ENCODE measurements at places on chromosomes 7 and 10.

DNA sequence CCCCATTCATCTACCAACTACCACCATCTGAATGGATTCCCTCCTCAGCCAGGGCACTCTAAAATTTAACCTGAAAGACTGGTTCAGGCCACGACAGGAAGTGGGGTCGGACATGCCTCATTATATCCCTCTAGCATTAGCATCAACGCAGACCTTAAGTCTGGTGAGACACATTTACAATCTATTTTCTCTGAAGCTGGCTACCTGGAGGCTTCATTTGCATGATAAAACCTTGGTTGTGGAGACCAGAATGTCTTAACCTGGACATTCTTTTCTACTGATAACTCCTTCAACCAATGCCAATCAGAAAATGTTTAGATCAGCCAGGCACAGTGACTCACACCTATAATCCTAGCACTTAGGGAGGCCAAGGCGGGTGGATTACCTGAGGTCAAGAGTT is 42.3 kb downstream of the SVOPL start:
- no peak for DNase-seq

- DNase-seq: no peak
Measured at GRCh38 chr7:2950578-2950977, 93.1 kb downstream of the CARD11 start.

DNA sequence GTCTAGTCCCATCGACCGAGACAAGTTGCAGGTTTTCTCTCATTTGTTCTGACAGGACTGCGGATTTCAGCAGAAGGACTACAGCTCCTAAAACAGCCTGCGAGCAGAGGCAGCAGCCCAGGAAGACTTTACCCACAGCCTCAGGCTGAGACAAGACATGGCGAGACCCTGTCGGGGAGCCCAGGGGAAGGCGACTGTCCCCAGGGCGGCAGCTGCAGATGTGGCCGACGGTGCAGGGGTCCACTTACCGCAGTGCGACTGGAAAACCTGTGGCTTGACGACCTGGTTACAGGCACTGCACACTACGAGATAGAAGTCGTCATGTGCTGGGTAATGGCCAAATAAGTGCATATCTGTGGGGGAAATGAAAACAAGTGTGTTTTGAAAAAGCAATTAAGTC is 88.0 kb downstream of the ATXN7L1 start:
- no peak for DNase-seq

DNA sequence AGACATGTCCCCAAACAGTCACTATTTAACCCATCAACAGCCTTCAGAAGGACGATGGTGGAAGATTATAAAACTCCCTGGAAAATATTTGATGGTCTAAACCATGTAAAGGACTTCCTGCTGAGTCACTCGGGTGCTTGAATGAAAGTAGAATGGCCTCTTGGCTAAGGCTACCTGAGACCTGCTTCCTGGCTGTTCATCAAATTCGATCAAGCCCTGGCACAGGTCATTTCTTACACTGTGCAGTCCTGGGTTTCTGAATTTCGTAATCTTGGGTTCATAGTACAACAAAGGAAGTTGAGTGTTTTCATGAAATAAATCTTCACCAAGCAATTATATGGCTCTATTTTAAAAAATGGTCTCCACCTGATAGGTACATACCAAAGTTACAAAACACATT is 260.3 kb upstream of the RNF32 start:
- DNase-seq: no peak

DNA sequence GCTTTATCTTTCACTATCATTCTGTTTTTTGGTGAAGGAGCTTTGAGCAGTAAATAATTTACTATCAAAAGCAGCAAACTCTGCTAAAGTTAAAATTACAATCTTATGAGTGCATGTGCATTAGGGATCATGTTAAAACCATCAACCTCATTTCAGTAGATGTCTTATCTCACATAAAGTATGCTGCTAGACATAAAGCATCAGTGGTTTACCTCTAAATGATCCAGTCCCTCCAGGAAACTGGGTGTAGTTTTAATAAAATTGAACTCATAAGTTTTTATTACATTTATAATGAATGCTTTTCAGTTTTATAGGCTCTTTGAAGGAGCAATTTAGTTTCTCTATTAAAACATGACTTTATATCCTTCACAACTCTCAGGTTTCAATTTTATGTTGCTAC is 108.7 kb downstream of the LRRN3 start:
- DNase-seq: no peak

DNA sequence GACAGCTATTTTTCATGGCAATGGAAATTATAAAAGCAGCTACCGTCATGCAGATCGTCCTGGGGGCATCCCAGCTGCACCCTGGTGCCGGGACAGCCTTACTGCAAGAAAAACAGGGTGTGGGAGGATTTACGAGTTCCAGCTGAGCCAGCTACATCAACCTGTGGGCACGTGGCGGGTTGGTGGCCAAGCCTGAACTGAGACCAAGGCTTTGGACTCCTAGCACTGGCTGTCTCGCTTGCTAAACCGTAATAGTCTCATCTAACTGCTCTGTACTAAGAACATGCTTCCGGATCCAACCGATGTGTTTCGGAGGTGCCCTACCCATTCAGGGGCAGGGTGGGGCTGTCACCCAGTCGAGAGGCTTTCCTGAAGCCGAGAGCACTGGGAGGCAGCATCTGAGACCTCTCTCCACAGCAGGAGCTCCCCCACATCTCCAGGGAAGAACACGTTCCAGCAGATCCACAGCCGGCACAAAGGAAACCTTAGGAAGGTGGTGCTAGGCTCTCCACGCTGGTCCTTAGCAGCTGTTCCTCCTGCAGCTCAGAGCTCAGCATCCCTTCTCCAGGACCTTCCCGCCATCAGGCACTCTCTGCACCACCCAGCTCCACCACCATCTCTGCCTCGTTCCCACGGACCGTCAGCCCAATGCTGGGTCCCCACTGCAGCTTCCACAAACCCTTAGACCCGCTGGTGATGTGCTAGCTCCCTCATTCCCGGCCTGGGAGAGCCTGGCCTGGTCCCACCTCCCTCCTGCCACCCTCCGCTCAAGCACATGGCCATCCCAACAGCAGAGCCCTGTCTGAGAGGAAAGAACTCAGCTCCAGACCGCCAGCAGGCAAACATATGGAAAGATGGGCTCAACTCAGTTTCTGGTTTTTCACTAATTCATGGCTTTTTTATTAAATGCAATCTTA is 158.5 kb downstream of the PTPRN2 start:
- DNase-seq: no peak

DNA sequence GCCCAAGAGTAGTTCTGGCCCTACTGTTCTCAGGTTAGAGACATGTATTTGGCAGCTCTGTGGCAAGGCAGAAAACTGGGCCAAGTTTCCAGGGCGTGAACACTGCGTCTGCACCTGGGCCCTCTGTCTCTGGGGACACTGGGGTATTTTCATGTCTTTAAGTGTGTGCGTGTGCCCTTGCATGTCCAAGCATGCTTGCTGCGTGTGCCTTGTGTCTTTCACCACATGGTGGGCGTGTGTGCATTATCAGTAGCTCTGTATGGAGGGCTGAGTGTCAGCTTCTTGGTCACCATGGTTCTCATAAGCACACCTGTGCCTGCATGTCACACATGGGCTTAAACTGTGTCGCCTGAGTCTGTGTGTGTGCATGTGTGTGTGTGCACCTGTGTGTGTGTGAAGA is 69.3 kb downstream of the HIPK2 start:
- no peak for DNase-seq

- DNase-seq: no peak
Measured at GRCh38 chr7:99033765-99034164, 110.1 kb downstream of the SMURF1 start.

DNA sequence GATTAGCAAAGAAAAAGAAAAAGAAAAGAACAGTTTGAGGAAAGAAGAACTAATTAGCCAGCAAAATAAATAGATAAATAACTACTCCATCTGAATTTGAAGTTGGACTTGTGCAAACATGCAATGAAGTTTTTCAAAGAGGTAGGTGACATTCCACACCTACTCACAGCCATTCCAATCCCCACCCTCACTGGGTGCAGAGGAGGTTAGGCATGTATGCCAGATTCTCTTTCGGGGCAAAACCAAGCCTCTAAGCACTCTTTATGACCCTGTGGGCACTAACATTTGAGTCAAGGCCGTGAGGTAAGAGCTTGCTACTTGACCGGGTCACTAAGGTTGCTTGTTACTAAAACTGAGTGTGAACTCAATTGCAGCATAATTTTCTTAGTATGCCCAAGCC is 108.4 kb upstream of the SEMA3A start:
- no peak for DNase-seq

GRCh38 chr10:3635211-3635671 is 149.8 kb downstream of the KLF6 start:
- no peak for DNase-seq

GRCh38 chr10:16904639-16905061 is 87.4 kb upstream of the RSU1 start:
- DNase-seq: no peak

DNA sequence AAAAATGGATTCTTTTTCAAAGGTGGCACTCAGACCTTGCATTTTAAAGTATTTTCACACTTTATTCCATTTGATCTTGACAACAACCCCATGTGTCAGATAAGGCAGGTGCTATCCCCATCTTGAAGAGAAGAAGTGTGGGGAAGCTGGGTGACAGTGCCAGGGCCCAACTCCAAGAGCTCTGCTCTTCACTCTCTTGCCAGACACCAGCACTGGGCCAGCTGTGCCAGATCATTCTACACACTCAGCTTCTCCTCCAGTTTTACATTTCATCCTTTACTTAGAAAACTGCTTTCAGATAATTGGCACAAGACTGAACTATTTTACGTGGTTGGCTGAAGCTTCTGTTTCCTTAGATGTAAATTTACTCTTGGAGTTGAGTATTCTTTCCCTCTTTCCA is 64.4 kb downstream of the ENO4 start:
- DNase-seq: no peak

GRCh38 chr7:136655414-136655813 is 213.0 kb upstream of the CHRM2 start:
- DNase-seq: no peak

DNA sequence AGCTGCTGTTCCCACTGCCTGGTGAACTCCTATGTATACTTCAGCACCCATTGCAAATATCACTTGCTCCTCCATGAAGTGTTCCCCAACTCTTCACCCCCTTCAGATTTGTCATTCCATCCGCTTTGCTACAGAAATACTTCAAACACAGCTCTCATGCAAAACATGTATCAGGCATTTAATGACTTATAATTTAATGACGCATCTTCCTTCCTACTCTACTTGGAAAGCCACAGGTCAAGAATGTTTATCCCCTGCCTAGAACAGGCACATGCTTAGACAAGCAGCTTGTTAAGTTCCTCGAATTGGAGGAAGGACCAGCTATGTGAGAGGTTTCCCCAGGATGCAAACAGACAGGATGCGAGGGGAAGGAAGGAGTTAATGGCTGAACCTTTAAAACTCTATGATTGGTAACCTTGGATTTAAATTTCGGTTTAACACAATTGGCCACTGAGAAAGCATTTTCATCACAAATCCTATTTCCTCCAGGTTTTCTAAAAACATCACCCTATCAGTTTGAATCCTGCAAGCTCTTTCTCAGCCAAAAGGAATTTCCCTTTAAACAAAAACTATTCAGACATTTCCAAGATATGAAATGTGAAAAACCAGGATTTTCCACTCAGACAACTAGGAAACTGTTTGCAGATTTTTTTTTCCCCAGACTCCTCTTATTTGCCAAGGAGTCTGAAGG is 11.5 kb downstream of the CREB3L2 start:
- no peak for DNase-seq

DNA sequence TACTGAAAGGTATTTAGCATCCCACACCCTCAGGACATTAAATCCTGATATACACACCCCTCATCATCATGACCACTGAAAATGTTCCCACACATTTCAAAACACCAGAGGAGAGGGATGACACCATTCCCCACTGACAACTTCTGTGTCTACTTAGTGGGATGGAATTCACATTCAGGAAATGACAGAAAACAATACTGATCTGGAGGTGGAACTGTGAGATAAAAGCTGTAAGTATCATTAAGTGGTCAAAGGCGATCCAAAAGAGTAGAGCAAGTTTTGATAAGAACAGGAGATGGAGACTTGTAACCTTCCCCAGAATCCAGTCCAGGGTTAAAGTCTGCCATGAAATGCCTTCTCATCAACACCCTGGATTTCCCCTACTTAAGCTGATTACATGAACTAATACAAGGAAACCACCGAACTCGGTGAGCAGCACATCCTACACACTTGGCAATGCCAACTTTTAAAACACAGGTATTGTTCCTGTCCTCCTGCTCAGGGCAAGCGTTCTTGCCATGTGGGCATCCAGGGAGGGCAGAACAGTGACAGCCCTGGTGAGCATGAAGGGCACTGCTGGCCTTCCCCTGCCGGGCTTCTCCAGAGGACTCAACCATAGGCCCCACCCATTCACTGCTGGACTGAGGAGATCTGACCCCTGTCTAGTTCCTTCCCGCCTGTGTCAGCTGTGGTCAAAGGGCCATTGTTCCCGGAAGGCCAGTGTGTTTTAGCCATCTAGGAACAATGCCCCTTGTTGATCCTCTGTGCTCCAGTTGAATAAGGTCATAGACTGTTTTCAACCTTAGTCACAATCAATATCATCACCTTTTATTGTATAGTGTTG is 85.0 kb downstream of the SGMS1 start:
- DNase-seq: no peak

DNA sequence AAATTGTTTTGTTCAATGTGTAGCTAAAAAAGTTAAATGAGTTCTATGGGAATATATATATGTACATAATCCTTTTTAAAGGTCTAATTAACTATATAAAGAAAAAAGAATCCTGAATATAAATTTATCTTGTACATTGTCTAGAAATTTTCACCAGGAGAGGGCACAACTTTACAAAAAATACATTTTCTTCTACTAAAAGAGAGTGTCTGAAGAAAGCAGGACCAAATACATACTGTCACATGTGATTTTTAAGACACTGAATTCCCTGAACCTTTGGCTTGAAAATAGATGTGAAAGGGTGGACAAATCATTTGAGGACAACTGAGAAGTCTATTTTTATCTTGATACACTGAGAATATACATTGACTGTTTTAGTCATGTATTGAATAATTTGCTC is 204.3 kb downstream of the DGKB start:
- no peak for DNase-seq

DNA sequence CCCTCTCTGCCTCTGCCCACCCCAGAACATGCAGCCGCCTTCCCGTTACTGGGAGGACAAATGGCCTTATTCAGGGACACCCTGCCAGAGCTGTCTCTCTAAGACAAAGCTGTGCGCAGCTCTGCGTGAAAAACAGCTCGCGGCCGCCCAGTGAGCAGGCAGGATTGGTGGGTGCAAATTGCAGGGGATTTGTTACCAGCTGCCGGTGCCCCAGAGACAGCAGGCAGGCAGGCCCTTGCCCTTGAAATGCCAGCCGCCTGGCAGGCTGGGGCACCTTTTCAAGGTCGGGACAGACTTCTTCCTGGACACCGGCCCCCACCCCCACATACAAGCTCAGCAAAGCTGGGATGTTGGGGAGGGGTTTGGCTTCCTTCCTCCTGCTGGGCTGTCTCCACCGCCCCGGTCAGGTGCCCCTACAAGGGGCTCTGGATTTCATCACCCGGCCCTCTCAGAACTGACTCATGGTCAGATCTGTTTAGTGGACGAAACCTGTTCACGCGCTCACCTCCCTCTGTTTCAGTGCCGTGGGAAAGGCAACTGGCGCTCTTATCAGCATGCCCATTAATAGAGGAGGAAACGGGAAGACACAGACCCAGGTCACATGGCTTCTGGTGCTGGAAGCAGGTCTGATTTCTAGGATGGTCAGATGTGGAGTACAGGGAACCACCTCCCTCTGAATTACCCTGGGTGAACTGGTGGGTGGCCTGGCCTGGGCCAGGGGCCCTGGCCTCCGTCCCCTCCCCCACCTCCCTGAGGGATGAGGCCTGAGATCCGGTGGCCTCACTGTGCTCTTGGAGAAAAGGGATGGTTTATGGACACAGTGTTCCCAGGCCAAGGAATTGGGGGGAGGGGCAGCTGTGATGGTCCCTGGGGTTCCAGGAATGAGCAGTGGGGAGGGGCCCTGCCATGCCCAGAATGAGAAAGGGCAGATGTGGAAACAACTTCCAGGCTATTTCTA is 123.9 kb upstream of the PPIF start:
- DNase-seq: no peak

All from activated T-cell treated with anti-CD3 and anti-CD28 coated beads, Interleukin-2, amount 50 U/mL, for 1 hour (primary cell).